Activated CD4-positive, alpha-beta T cell treated with anti-CD3 and anti-CD28 coated beads, Interleukin-2, amount 50 U/mL, for 24 hours (primary cell): ENCODE measurements at places on chromosomes 11 and 22.

GRCh38 chr11:10937385-10937771 lies 79.5 kb upstream of the ZBED5 start:
- DNase-seq: no peak

DNA sequence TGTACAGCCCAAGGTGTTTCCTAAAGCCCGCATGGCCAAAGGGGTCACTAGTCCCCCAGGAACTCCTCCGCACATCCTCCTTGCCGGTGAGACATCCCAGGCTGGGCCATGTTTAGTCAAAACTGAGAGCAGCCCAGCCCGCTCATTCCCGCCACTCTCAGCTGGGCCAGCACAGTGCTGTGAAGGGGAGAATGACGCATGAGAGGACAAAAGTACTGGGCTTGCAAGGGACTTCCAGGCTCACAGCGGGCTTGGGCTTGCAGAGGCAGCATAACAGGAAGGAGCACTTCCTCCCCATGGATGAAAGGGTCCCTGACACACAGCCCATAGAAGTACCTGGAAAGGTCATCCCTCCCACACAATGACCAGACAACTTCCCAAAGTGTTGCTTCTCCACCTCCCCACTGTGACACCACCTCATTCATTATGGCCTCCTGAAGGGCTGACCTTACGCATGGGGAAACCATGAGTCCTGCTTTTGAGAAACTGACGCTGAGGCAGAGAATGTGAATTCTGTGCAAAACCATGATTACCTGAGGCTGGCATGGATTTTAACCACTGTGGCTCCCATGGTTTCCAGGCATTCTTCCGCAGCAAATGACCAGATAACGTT lies 19.1 kb downstream of the ETS1 start:
- DNase-seq: no peak

- DNase-seq: no peak
Observed at GRCh38 chr11:124762105-124762623, at the start of gene ESAM. ESAM (minus strand) TSS chr11:124762290; CDS start chr11:124762154, 136 bp downstream.

GRCh38 chr22:42490243-42490832 lies 29.3 kb downstream of the RRP7A start:
- DNase-seq: no peak

GRCh38 chr11:33959855-33960400 lies 68.1 kb upstream of the LMO2 start:
- no peak for DNase-seq

GRCh38 chr22:50305923-50306566 lies 1.4 kb downstream of the PLXNB2 start:
- DNase-seq: no peak

DNA sequence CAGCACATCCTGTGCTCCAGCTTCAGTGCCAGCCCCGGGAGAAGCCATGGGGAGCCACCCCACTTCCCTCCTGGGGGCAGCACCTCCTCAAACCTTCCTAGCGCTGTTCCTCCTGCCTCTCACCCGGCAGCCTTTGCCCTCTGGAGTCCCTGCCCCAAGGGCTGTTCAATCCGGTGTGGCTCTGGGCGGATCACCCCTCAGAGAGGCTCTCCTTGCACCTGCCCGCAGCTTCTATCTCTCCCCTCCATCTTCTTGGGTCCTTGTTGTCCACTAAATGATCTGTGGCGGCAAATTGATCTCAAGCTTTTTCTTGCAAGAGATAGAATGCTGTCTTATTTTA lies 18.1 kb upstream of the CDKN1C start:
- no peak for DNase-seq

GRCh38 chr11:78039919-78040671 lies 17.0 kb upstream of the KCTD14 start:
- no peak for DNase-seq

GRCh38 chr11:123055191-123055901 lies 6.6 kb downstream of the HSPA8 start:
- DNase-seq: no peak

- no peak for DNase-seq
Observed at GRCh38 chr11:87295237-87295636, 257.5 kb downstream of the TMEM135 start.

DNA sequence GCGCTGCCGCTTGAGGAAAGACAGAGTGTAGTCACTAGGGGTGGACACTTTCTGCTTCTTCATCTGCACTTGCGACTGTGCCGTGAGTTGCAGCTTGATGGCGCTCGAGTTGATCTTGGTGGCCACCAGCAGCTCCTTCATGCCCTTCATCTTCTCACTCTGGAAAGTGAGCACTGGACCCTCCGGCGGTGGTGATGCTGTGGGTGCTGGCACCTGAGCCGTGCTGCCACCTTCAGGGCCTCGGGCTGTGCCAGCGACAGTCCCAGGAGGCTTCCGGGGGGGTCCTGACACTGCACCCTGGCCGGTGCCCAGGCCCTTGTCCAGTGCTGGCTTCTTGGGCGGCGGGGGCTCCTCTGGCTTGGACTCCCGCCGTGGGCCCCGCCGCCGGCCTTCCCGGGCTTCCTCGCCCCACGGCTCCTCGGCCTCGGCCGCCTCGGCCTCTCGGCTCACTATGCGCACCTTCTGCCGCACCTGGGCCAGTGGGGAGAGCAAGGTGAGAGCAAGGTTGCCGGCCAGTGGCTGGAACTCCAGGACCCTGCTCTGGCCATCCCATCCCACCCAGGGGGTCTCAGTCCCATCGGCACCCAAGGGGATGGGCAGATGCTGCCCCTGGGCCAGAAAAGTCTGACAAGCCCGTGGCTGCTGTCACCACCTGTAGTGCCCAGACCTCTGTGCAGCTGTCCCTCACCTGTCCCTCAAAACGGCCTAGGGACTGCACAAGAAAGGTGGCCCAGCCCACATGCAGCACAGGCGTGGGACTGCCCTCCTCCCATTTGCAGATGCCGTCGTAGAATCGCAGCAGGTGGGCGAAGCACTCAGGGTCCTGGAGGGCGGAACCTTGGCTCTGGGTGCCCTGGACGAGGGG lies 1.6 kb upstream of the MAP4K2 start:
- no peak for DNase-seq

DNA sequence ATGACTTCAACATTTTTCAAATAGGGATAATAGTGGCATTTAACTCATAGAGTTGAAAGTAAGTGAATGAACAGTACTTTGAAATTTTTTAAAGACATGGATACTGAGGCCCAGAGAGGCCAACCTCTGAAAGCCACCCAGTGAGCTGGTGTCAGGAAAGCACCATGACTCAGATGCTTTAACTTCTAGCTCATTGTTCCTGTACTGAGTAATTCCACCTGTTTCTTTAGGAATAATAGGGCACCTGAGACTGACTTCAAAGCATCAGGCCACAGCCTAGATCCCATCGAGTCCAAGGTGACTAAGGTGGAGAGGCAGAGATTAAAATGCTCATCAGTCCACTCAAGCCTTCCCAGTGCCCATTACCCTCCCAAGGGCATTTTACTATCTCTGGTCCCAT lies 491.8 kb upstream of the TENM4 start:
- DNase-seq: no peak

DNA sequence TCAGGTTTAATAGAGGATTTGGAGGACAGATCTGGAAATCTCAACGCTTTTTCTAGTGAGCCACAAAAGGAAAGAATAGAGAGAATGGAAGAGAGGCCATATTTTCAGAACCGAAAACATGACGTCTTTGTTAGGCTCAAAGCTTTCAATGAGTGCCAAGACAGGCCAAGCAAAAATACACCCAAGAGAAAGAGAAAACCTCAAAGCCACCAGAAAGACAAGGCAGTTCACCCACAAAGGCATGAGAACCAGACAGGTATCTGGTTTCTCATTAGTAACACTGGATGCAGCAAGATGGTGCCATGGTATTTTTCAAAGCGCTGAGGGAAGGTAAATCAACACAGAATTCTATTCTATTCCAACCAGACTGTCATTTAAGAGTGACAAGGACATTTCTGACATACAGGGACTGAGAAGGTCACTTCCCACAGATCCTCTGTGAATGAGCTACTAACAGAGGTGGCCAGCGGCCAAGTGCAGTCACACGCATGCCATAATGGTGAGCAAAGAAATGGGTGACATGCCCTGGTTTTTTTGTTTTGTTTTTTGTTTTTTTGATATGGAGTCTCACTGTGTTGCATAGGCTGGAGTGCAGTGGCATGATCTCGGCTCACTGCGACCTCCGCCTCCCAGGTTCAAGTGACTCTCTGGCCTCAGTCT lies 41.9 kb downstream of the TOLLIP start:
- DNase-seq: no peak

DNA sequence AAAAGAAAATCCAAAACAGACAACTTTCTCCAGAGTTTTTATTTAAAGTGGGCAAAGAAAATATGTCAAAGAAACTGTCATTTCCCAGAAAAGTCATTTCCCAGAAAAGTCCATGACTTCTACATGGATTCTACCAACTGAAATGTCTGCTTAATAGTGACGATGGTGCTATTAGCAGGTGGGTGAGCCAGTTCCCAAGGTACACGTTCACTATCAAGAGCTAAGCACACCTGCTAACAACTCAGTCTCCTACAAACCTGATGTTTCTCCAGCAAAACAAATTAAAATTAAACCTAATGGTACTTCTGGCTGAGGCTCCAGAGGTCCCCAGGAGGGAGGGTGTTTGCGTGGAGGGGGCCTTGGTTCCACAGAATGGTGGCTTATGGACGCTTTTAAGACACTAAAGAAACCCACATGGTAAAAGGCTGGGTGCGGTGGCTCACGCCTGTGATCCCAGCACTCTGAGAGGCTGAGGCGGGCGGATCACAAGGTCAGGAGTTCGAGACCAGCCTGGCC lies 26.8 kb downstream of the POU2AF1 start:
- no peak for DNase-seq

DNA sequence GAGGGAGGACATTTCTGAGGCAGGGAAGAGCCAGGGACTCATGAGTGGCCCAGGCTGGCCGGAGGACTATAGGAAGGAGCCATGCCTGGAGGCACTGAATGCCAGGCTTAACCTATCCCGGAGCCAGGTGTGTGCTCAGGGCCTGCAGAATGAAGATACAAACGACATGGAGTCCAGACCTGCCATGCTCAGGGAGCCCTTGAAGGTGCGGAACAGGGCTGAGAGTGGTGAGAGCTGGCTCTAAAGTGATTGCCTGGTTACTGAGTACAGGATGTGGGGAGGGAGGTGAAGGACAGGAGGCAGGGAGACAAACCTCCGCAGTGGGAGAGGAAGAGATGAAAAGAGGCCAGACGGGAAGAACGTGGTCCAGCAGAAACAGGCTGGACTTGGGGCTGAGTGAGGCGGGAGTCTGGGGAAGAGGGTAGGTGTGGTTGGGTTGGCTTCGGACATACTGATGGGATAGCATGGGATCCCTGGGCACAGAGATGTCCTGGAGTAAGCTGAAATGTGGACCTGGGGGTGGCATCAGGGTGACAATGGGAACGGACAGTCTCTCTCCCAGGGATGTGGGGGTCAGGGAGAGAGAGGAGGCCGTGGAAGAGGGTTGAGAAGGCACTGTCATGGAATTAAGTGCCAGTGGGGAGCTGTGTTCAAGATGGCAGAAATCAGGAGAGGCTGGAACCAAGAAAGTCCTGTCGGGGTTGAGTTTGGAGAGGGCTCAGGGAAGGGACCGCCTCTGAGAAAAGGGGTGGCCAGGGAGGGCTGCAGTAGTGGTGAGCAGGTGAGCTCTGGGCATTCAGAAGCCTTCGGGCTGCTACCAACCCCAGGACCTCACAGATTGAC lies 1.5 kb upstream of the ANKRD13D start:
- no peak for DNase-seq

- peak; percentile 84 for DNase-seq
Observed at GRCh38 chr11:34052036-34052607, 591 bp downstream of the CAPRIN1 start.

DNA sequence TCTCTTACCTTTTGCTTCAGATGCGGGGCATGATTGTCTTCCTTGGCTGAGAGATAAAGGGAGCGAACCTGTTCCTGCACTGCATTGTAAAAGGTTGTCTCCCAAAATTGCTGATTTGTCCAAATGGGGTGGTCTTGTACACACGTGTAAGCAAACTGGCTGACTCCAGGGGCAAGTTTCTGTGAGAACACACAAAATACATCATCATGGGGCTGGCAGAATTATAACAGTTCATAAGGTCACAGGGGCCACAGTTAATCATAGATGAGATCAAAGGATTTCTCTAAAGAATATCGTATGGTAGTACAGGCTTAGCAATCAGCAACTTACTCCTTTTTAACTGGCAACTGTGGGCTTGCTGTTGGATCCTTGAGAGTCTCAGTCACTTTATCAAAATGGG lies 194.3 kb downstream of the SWAP70 start:
- no peak for DNase-seq

- DNase-seq: no peak
Observed at GRCh38 chr11:133029107-133029506, 503.2 kb downstream of the OPCML start.

- DNase-seq: no peak
Observed at GRCh38 chr11:32094923-32095322, 4.0 kb downstream of the RCN1 start.

DNA sequence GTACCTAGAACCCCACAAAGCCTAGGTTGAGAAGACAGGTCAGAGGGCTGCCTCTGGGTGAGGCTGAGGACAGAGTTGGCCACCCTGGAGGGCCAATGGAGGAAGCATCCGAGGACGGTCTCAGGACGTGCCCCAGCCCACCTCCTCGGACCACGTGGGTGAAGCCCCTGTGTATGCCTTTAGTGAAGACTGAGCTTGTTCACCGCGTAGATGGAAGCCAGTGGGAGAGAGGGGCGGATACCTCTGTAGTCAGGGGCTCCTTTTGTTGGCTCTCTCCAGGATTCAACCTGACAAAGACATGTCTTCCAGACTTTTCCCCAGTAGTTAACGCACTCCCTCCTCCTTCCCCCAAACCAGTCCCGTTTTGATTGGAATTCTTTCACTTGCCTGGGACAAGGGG lies 110.7 kb downstream of the ZBTB16 start:
- DNase-seq: no peak

DNA sequence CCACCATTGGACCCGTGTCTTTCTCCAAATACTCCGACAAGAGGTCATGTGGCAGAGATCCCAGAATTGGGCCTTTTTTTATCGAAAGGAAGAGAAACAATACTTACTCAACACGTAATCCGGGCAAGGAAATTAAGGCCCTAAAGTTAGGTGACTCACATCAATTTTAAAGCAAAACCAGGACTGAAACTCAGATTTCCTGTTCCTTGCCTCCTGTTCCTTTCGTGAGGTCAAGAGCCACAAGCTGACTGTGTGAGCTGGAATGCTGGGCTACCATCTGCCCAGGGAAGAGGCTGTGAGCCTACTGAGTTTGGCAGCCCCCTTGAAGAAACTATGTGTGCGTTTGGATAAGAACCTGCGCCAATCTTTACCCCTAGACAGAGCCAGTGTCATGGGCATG lies 27.1 kb upstream of the MRGPRX2 start:
- no peak for DNase-seq

GRCh38 chr11:71582309-71582895 lies at the start of gene KRTAP5-11:
KRTAP5-11 (minus strand) TSS chr11:71582875; CDS start chr11:71582837, 38 bp downstream.
- DNase-seq: no peak
